ENCODE measurements at places on chromosomes 7 and 10. TPM values are rescaled to one million over a fixed set of nuclear protein-coding genes. Genes with fewer than 3 reads are reported as not detected.

GRCh38 chr7:141039376-141039775, 24.6 kb upstream of the MRPS33 start:
- peak overlapping the region; percentile 73 for H3K27ac ChIP-seq
- H3K4me3 ChIP-seq, result peak overlapping the region; percentile 60
- peak; percentile 35 for DNase-seq
- H3K36me3 ChIP-seq, result no peaks in the 10 kb centered on the region
- H3K27me3 ChIP-seq, result peaks cover under 1% of the 10 kb centered on the region

GRCh38 chr7:94401428-94401814, 6.7 kb downstream of the COL1A2 start:
- H3K4me3 ChIP-seq, result peak overlapping the region; percentile 100
- no peak for DNase-seq
- H3K27ac ChIP-seq, result peak overlapping the region; percentile 90
- peaks cover 79% of the 10 kb centered on the region for H3K4me1 ChIP-seq
- H3K36me3 ChIP-seq, result peaks cover 94% of the 10 kb centered on the region

DNA sequence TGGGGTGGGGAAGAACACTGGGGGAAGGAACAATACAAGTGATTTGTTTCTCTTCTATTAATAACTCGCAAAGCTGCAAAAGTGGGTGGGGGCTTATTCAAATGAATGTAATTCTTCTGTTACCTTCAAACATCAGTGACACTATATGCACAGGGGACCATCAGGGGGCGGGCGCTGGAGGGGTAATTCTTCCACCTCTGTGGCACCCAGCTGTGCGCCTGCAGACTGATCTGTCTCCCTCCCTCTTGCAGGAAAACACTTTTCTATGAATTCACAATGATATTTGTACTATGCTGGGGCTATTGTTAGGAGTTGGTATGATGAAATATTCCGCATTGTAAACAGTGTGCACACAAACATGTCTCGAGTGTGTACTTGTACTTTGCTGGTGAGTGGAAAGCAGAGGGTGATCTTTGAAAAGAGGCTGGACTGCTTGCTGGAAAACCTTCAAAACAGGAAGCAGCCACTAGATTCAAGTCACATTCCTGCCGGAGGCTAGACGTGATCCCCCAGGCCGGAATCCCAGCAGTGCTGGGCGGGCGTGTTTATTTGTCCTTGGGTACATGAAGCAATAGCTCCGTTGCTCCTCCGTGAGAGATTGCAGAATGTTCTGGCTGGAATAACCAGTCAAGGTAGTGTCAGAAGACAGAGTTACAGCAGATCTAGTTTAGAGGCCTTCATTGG, 15.8 kb upstream of the BNIP3 start:
- peak overlapping the region; percentile 56 for H3K27ac ChIP-seq
- H3K27me3 ChIP-seq, result peaks cover 8% of the 10 kb centered on the region
- H3K36me3 ChIP-seq, result no peaks in the 10 kb centered on the region
- H3K4me3 ChIP-seq, result peak overlapping the region; percentile 70
- H3K4me1 ChIP-seq, result peaks cover 29% of the 10 kb centered on the region

- H3K4me3 ChIP-seq, result no peak overlapping the region
- H3K36me3 ChIP-seq, result no peaks in the 10 kb centered on the region
- DNase-seq, result no peak
- H3K27me3 ChIP-seq, result peaks cover 31% of the 10 kb centered on the region
- H3K4me1 ChIP-seq, result no peaks in the 10 kb centered on the region
Measured at GRCh38 chr7:132528695-132529094, 47.6 kb downstream of the PLXNA4 start.

DNA sequence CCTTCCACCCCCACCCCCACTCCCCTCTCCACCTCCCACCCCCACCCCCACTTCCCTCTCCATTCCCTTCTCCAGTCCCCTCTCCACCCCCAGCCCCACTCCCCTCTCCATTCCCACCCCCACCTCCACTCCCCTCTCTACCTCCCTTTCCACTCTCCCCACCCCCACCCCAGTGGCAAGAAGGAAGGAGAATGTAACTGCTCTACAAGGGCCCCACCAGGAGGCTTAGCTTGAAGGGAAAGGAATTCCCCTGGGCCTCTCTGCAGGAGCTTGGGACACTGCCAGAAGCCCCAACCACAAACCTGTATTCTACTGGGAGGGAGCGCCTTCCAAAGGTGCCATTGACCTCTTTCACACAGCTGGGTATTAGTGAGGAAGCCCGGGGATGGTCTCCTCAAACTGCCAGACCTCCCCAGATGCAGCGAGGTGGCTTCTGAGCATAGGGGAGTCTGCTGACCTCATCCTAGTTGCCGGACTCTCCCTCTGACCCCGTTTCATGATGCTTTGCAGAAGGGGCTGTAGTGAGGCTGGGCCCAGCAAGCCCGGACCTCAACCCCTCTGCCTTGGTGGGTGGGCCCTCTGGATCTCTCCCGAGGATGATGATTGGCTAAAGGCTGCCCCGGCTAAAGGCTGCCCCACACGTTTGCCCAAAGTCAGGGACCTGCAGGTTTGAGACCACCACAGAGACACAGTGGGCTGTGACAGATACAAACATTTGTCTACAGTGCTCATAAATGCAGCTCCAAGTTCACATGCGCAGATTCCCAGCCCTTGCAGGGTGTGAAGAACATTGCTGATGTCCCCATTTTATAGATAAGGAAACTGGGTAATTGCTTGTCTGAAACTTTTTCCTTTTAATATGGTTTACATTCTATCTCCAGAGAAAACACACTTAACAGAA, 2.9 kb downstream of the DEPP1 start:
- peaks cover 32% of the 10 kb centered on the region for H3K4me1 ChIP-seq
- H3K27ac ChIP-seq, result peak overlapping the region; percentile 58
- no peaks in the 10 kb centered on the region for H3K36me3 ChIP-seq
- no peak overlapping the region for H3K4me3 ChIP-seq

The TMEM178B gene
- 6.5 TPM for total RNA-seq

GRCh38 chr10:12656518-12657142, 307.3 kb downstream of the CAMK1D start:
- 0 out of 2 replicates have a peak, but pooled peaks cover 6% of the 10 kb centered on the region for H3K4me1 ChIP-seq
- H3K4me3 ChIP-seq, result no peak overlapping the region
- H3K27me3 ChIP-seq, result peaks cover 16% of the 10 kb centered on the region
- H3K36me3 ChIP-seq, result no peaks in the 10 kb centered on the region

GRCh38 chr10:7025296-7025695, 385.5 kb downstream of the SFMBT2 start:
- no peaks in the 10 kb centered on the region for H3K4me1 ChIP-seq
- no peak overlapping the region for H3K27ac ChIP-seq
- H3K27me3 ChIP-seq, result no peaks in the 10 kb centered on the region
- DNase-seq, result no peak

- no peaks in the 10 kb centered on the region for H3K27me3 ChIP-seq
- DNase-seq, result no peak
- H3K4me3 ChIP-seq, result no peak overlapping the region
- H3K27ac ChIP-seq, result no peak overlapping the region
Measured at GRCh38 chr10:65323802-65324201, 1602.0 kb upstream of the LRRTM3 start.

The WIPF3 gene
- total RNA-seq, result not detected

The CPA1 gene
- total RNA-seq, result not detected

The NKX1-2 gene
- total RNA-seq, result not detected

The NANOS1 gene
- total RNA-seq, result 0.17 TPM

The CPSF4 gene
- total RNA-seq, result 29.3 TPM

- peaks cover 23% of the 10 kb centered on the region for H3K36me3 ChIP-seq
- H3K4me3 ChIP-seq, result no peak overlapping the region
- H3K27ac ChIP-seq, result no peak overlapping the region
- no peaks in the 10 kb centered on the region for H3K27me3 ChIP-seq
- DNase-seq, result no peak
Measured at GRCh38 chr7:100023526-100023925, 8.1 kb downstream of the ZKSCAN1 start.

GRCh38 chr7:133320891-133321290, 68.0 kb downstream of the EXOC4 start:
- peaks cover 50% of the 10 kb centered on the region for H3K36me3 ChIP-seq
- H3K27me3 ChIP-seq, result no peaks in the 10 kb centered on the region
- H3K4me1 ChIP-seq, result peaks cover 5% of the 10 kb centered on the region
- no peak overlapping the region for H3K27ac ChIP-seq

GRCh38 chr10:47024046-47024322, 112.8 kb downstream of the PTPN20 start:
- no peak for DNase-seq
- no peak overlapping the region for H3K4me3 ChIP-seq
- no peak overlapping the region for H3K27ac ChIP-seq
- H3K27me3 ChIP-seq, result peaks cover 3% of the 10 kb centered on the region

- peaks cover 29% of the 10 kb centered on the region for H3K4me1 ChIP-seq
- no peaks in the 10 kb centered on the region for H3K27me3 ChIP-seq
- DNase-seq, result no peak
- no peak overlapping the region for H3K4me3 ChIP-seq
- peaks cover 20% of the 10 kb centered on the region for H3K36me3 ChIP-seq
Measured at GRCh38 chr10:75179657-75180177, 30.9 kb upstream of the VDAC2 start.

The CLCN1 gene
- not detected for total RNA-seq

- H3K4me3 ChIP-seq, result no peak overlapping the region
- peaks cover 20% of the 10 kb centered on the region for H3K36me3 ChIP-seq
- H3K27ac ChIP-seq, result no peak overlapping the region
Measured at GRCh38 chr10:95605163-95605562, 44.0 kb upstream of the SORBS1 start.

- no peak for DNase-seq
- no peaks in the 10 kb centered on the region for H3K36me3 ChIP-seq
- no peaks in the 10 kb centered on the region for H3K27me3 ChIP-seq
- H3K27ac ChIP-seq, result no peak overlapping the region
- H3K4me3 ChIP-seq, result no peak overlapping the region
Measured at GRCh38 chr7:70092314-70093204, 494.3 kb downstream of the AUTS2 start.

GRCh38 chr7:131911112-131911511, 354.7 kb upstream of the PODXL start:
- H3K27ac ChIP-seq, result no peak overlapping the region
- no peak overlapping the region for H3K4me3 ChIP-seq
- no peak for DNase-seq

All from HFFc6 (cell line).